ENCODE measurements at places on chromosomes 3 and 15. TPM values are rescaled to one million over a fixed set of nuclear protein-coding genes. Genes with fewer than 3 reads are reported as not detected.

DNA sequence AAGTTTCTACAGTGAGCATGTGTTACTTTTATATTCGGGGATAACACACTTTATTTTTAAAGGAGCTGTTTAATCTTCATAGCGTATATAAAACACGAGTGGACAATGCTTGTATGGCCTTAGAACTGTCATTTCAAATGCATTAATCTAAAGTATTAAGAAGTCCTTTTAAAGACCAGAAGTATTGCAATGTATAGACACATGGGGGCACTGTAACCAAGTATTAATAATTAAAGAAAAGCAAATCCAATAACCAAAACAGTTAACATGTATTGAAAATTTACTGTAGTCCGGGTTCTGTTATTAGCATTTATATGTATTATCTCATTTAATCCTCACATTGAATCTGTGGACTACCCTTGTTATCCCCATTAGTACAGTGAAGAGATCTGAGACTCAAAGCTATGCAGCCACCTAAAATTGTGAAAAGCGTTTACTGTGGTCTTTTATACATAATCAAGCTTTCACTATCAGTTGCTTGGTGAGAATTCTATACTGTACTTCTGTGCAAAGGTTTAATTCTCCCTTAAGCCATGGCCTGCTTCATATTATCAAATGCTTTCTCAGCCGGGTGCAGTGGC is 10.1 kb downstream of the ARL14 start:
- no peaks in the 10 kb centered on the region for H3K36me3 ChIP-seq
- no peak for DNase-seq
- no peak overlapping the region for H3K4me3 ChIP-seq
- no peaks in the 10 kb centered on the region for H3K4me1 ChIP-seq

DNA sequence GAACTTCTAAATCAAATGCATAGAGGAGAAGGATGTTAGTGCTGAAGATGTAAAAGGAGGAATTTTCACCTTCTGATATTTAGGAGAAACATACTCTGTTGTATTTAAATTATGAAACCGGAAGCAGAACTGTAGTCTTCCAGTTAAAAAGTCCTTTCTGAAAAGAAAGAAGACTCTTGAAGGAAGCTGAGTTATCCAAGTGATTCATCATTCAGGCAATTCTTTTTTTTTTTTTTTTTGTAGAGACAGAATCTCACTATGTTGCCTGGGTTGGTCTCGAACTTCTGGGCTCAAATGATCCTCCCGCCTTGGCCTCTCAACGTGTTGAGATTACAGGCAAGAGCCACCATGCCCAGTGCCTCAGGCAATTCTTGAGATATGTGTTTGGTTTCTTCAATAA is 424.8 kb upstream of the TPM1 start:
- no peaks in the 10 kb centered on the region for H3K36me3 ChIP-seq
- no peak for DNase-seq
- peaks cover 8% of the 10 kb centered on the region for H3K4me1 ChIP-seq
- no peaks in the 10 kb centered on the region for H3K27me3 ChIP-seq

DNA sequence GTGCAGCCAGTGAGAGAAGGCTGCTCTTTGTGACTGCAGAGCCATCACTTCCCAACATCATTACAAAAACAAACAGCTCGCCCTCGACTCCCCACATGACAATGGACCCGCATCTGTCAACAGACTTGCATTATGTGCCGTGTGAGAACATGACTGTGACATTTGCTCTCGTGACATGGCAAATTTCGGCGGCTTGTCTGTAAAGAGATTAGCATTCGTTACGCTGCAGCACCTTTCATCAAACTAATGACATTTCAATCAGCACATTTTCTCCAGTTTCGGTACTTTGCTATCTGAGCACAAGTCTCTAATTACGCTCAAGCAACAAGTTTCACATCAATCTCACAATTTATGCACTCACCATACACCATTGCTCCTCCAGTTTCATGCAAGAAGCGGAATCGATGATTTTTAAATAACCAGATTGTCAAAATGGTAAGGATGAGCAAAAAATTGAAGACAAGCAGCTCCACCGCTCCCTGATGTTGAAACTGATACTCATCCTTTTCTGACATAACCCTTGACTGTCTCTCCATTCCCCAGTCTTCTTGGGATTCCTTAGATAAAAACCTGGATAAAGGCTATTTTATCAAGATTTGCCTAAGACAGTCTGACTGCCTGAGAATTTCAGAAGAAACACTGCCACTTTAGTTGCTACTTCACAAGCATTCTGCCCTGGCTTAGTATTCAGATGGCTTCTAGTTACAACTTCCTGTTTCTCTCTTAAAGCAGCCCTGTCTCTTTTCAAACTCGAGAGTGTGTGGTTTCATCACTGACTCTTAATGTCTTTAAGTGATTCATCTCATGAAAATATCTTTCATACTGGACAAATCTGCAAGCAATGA is at the start of gene SLC9A9:
Gene SLC9A9, minus strand, starts transcription at position 682 of the 845 bp plus-strand sequence. Its CDS starts 146 bp downstream, at position 536.
- H3K4me3 ChIP-seq: peak within 1 kb of the TSS; percentile 28
- DNase-seq: peak; percentile 74
- H3K4me1 ChIP-seq: no peaks in the 10 kb centered on the region
- H3K27me3 ChIP-seq: no peaks in the 10 kb centered on the region
- no peak within 1 kb of the TSS for H3K27ac ChIP-seq

GRCh38 chr3:125052624-125053303 is 3.0 kb downstream of the HEG1 start:
- no peaks in the 10 kb centered on the region for H3K27me3 ChIP-seq
- peaks cover 59% of the 10 kb centered on the region for H3K4me1 ChIP-seq
- peak; percentile 81 for DNase-seq
- no peaks in the 10 kb centered on the region for H3K36me3 ChIP-seq
- H3K4me3 ChIP-seq: peak overlapping the region; percentile 7
- peak overlapping the region; percentile 83 for H3K27ac ChIP-seq

- no peaks in the 10 kb centered on the region for H3K36me3 ChIP-seq
- H3K4me1 ChIP-seq: peaks cover 4% of the 10 kb centered on the region
- no peak overlapping the region for H3K4me3 ChIP-seq
- H3K27ac ChIP-seq: no peak overlapping the region
Observed at GRCh38 chr3:178308771-178309170, 227.5 kb upstream of the KCNMB2 start.

DNA sequence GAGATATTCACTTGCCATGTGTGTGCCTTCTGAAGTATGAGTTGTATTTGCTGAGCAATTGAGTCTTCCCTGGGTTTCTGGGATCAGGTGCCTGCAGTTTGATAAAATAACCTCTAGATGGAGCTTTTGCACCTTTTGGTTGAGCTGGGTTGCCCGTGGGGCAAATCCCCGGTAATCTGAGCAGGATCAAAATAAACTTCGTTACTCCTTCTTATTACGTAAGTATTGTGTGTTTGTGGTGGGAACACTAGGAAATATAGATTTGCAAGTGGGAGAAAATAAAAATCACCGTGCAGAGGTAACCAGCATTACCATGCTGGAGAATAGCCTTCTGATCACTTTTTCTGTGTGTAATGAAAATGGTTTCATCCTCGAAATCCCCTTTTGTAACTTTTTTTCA is 277.4 kb upstream of the NR2E3 start:
- no peak overlapping the region for H3K4me3 ChIP-seq
- H3K27ac ChIP-seq: no peak overlapping the region
- H3K27me3 ChIP-seq: no peaks in the 10 kb centered on the region
- H3K4me1 ChIP-seq: no peaks in the 10 kb centered on the region
- DNase-seq: peak; percentile 30
- no peaks in the 10 kb centered on the region for H3K36me3 ChIP-seq

GRCh38 chr15:31096563-31096962 is 5.0 kb downstream of the TRPM1 start:
- no peak for DNase-seq
- H3K27ac ChIP-seq: no peak overlapping the region
- no peak overlapping the region for H3K4me3 ChIP-seq
- H3K36me3 ChIP-seq: no peaks in the 10 kb centered on the region
- no peaks in the 10 kb centered on the region for H3K4me1 ChIP-seq
- no peaks in the 10 kb centered on the region for H3K27me3 ChIP-seq

DNA sequence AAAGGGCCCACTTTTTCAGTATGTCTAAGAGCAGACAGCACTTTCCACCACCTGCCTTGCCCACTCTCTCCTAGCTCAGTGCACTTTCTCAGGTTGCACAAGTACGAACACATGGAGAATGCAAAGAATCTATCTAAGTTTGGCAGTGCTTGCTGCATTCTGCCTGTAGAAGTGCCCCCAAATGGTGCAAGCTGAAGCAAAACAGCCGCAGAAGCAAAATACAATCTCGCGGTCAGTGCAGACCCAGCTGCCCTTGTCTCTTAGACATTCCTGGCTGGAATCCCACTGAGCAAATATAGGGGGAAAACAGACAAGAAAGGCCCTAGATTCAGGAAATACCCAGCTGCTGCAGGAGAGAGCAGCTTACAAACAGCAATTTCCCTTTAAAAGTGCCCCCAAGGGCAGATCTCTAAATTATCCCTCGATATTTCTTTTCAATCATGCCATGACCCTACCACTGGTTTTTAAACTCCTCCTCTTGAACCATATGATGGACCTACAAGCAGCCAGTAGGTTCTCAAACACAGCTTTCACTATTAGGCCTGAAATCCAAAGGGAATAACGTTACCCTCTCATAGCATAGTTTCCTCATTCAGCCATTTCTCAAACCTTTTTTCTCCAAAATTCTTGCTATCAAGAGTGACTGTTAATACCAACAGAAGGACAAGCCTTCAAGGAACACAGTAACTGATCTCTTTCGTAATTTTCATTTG is 67.0 kb downstream of the TNIK start:
- H3K27me3 ChIP-seq: no peaks in the 10 kb centered on the region
- H3K27ac ChIP-seq: peak overlapping the region; percentile 89
- DNase-seq: peak; percentile 74
- no peaks in the 10 kb centered on the region for H3K36me3 ChIP-seq

DNA sequence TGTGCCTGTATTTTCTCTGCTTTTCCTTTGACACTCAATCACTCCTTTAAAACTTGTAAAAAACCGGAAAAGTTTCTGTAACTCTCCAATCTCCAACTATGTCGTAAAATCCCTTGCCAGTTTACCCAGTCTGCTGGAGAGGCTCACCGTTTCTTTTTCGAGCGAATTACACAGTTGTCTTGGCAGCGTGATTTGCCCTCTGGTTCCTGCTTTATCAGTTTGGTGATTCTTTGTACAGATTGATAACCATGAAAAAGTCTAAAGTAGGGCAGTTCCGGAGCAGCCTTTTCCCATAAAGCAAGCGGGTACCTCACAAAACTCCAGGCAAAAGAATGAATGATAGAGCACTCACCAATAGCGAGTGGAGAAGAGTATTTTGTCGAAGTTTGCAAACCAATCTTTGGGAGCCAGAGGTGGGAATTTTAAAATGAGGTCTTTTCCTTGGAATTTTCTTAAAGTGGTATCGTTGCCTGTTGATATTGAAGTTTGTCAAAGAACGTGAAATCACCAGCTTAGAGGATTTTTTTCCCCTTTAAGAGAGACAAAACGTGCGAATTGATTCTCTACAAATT is at the start of gene TTC23:
Gene TTC23, minus strand, starts transcription at position 312 of the 572 bp plus-strand sequence. CDS start 20,869 bp downstream, outside the sequence.
- peak within 1 kb of the TSS; percentile 95 for H3K27ac ChIP-seq
- peaks cover 7% of the 10 kb centered on the region for H3K36me3 ChIP-seq
- H3K4me1 ChIP-seq: peaks cover 14% of the 10 kb centered on the region
- no peaks in the 10 kb centered on the region for H3K27me3 ChIP-seq
- peak within 1 kb of the TSS; percentile 47 for H3K4me3 ChIP-seq

DNA sequence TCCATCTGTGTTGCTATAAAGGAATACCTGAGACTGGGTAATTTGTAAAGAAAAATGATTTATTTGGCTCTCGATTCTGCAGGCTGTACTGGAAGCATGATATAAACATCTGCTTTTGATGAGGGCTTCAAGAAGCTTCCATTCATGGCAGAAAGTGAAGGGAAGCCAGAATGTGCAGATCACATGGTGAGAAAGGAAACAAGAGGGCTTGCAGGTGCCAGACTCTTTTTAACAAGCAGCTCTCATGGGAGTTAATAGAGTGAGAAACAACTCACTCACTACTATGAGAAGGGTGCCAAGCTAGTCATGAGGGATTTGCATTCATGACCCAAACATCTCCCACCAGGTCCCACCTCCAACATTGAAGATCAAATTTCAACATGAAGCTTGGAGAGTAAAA is 247.2 kb downstream of the ZIC4 start:
- no peak overlapping the region for H3K4me3 ChIP-seq
- H3K27ac ChIP-seq: no peak overlapping the region
- H3K4me1 ChIP-seq: no peaks in the 10 kb centered on the region
- no peaks in the 10 kb centered on the region for H3K27me3 ChIP-seq
- no peaks in the 10 kb centered on the region for H3K36me3 ChIP-seq

GRCh38 chr3:160746976-160747375 is 9.1 kb upstream of the PPM1L start:
- no peak overlapping the region for H3K4me3 ChIP-seq
- H3K36me3 ChIP-seq: no peaks in the 10 kb centered on the region
- H3K27me3 ChIP-seq: peaks cover 4% of the 10 kb centered on the region
- DNase-seq: no peak
- no peak overlapping the region for H3K27ac ChIP-seq

DNA sequence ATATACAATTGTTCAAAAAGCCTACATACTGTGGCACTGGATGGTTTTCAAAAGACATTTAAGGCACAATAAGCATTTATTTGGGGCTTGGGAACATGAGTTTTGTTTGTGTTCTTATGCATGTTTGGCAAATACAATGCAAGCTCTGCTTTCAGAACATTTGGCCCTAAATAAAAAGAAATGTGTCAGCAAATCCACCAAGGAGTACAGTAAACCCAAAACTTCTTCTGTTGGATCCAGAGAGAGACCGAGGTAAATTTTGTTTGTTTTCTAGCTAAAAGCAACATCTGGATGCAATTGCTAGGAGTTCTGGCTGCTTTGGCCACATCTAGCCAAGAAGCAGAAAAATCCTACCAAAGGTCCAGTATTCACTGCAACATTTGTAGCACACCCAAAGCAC is 168.8 kb downstream of the DCLK3 start:
- H3K4me1 ChIP-seq: no peaks in the 10 kb centered on the region
- DNase-seq: no peak
- no peak overlapping the region for H3K4me3 ChIP-seq
- H3K27ac ChIP-seq: no peak overlapping the region
- no peaks in the 10 kb centered on the region for H3K36me3 ChIP-seq

- no peak for DNase-seq
- no peak overlapping the region for H3K4me3 ChIP-seq
- no peaks in the 10 kb centered on the region for H3K4me1 ChIP-seq
- H3K27ac ChIP-seq: no peak overlapping the region
Observed at GRCh38 chr3:114700637-114701234, 406.9 kb downstream of the TIGIT start.

DNA sequence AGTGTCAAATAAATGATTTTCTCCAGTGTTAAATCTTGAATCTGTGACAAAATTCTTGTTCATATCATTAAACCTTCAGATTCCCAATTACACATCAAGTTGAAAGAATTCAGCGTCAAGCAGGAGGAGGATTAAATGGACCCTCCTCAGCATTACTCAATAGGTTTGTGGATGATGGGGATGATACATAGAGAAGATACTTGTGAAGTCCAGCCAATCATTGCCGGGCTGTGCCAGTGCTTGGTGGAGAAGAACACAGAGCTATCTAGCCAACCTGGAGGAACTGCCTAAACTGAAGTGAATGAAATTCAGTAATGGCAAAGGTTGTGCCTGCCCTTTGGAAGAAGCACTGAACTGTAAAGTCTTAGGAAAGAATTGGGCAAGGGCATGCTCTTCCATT is 47.0 kb upstream of the PRICKLE2 start:
- no peaks in the 10 kb centered on the region for H3K27me3 ChIP-seq
- H3K4me3 ChIP-seq: no peak overlapping the region
- no peak for DNase-seq
- no peak overlapping the region for H3K27ac ChIP-seq
- no peaks in the 10 kb centered on the region for H3K4me1 ChIP-seq
- H3K36me3 ChIP-seq: no peaks in the 10 kb centered on the region

The ATP13A4 gene
- total RNA-seq: 0.53 TPM

The NDN gene
- total RNA-seq: 198 TPM

The EXD1 gene
- total RNA-seq: not detected

The PPIB gene
- total RNA-seq: 382 TPM

The ST3GAL6 gene
- total RNA-seq: 41.1 TPM

The RBMS3 gene
- total RNA-seq: 17.5 TPM

The FANCD2 gene
- 14.8 TPM for total RNA-seq

The DISP2 gene
- 0.21 TPM for total RNA-seq

The BCHE gene
- total RNA-seq: 6.3 TPM

The KNG1 gene
- not detected for total RNA-seq

The CSNK1G1 gene
- 18.0 TPM for total RNA-seq

All from cardiac muscle cell (in vitro differentiated cells and primary cell).